Thymus (tissue), 14 donors: ENCODE measurements at places on chromosomes 6 and 20.

DNA sequence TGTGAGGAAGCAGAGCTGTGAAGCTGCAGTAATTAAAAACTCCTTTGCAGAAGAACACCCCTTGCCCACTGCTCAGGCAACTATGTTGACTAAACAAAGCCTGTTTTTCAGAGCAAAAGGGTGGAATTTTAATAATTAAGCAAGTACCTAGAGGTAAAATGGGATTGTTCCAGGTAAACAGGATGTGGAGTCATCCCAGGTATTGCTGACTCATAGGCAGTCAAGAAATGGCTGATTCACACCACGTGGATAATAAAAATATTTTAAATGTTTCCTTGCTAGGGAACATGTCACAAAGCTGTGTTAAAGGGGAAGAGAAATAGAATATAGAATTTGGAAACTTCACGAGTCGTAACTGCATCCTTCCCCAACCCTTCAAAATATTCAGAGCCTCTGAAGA is 491.8 kb downstream of the BTBD3 start:
- no peak for DNase-seq

- no peak for DNase-seq
Observed at GRCh38 chr6:22017766-22018165, 279.1 kb downstream of the PRL start.

DNA sequence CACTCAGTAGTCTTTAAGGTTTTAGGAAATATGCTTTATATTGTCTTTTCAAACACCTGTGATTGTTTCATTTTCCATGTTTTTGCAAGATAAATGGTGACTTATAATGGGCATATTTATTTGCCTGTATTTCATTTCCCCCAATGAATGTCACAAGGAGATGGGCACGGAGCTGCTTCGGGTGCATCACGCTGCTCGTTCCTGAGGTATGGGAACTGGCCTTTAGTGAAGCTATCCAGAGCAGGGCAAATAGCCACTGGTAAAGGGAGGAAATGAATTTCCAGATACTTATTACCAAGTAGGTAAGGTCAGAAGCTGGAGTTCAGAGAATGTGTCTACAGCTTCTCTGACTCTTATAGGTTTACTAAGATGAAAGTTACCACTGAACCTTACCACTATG is 3.7 kb downstream of the POU3F2 start:
- no peak for DNase-seq

GRCh38 chr6:126764671-126765070 is 353.8 kb upstream of the RSPO3 start:
- no peak for DNase-seq

DNA sequence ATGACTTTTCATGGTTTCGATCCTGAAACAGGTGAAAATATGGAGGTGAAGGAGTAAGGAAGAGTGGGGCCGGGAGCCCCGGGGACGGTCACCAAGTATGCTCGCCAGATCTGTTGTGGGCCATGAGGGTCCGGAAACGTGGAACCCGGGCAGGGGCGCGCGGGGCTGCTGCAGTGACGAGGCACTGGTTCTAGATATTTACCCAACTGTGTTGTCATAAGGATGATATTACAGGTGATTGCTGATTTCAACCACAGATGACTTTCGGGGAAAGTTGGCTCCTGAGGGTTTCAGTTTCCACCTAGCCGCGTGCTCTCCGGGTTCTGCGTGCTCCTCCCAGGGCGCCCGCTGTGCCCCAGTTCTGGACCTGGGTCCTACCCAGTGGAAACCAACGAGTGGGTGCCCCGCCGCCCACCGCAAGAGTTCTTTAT is 12.2 kb downstream of the RAET1G start:
- DNase-seq: no peak

DNA sequence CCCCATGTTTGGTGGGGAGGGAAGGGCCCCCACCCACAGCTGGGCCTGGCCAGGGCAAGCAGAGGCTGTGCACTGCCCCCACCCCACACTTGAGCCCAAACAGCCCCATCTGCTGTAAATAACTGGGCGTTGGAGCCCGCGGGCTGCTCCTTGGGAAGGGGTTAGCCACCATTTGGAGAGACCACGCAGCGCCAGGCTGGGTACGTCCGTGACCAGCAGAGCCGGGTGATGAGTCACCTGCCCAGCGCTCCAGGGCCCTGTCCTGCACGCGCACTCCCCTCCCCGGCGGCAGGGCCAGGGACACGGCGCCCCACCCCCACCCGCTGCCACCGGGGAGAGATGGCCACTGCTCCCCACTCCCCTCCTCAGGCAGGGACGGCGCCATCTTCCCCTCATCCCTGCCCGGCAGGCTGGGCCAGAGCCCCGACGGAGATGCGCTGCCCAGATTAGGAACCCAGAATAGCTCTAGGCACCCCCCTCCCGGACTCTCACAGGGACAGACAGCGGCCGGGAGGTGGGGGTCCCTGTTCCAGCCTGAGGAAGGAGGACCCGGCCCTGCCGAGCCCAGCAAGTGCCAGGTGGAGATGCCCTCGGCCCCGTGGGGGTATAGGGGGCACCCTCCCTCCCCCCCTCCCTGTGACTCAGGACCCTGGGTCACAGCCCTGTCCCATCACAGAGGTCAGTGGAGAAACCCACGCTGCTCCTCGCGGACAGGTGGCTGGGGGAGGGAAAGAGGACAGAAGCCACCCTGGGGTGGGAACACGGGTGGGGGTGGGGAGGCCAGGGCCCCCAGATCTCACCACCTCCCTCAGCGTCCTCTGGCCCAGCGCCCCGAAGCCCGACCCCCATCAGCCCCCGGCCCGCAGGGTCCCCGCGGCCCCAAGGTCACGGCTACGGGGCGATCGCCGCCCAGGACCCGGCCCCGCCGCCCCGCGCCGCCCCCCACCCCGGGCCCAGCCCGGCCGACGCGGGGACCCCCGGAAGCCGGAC is 642 bp downstream of the EEF1A2 start:
- no peak for DNase-seq
